Stimulated activated CD4-positive, alpha-beta T cell treated with anti-CD3 and anti-CD28 coated beads, Interleukin-4, amount 100 ng/mL, for 48 hours (primary cell): ENCODE measurements at places on chromosomes 11 and 22.

GRCh38 chr11:110530900-110531741 is 101.4 kb downstream of the FDX1 start:
- no peak for DNase-seq

DNA sequence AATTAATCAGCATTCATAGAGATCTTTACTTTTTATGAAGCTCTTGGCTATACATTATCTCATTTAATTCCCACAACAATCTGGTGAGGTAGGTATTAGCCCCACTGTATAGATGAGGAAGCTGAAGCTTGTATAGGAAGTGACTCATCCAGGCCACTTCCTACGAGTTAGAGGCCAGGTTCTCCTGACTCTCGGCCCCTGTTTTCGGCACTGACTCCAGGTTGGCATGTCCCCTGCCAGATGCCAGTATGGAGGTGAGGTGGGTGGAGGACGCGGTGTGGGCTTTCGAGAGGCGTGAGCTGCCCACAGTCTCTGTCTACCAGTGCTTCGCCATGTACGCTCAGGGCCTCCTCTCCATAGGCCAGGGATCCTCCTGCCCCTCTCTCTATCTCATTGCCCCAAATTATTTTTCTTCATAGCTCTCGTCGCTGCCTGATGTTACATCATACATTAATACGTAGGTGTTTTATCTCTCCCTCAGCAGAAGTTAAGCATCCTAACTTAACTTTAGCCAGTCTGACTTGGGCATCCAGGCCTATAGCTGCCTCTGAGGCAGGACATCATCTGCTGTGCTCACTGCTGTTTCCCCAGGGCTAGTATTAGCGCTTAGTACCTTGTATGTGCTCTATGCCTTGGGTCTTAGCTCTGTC is 9.0 kb downstream of the DGAT2 start:
- no peak for DNase-seq

DNA sequence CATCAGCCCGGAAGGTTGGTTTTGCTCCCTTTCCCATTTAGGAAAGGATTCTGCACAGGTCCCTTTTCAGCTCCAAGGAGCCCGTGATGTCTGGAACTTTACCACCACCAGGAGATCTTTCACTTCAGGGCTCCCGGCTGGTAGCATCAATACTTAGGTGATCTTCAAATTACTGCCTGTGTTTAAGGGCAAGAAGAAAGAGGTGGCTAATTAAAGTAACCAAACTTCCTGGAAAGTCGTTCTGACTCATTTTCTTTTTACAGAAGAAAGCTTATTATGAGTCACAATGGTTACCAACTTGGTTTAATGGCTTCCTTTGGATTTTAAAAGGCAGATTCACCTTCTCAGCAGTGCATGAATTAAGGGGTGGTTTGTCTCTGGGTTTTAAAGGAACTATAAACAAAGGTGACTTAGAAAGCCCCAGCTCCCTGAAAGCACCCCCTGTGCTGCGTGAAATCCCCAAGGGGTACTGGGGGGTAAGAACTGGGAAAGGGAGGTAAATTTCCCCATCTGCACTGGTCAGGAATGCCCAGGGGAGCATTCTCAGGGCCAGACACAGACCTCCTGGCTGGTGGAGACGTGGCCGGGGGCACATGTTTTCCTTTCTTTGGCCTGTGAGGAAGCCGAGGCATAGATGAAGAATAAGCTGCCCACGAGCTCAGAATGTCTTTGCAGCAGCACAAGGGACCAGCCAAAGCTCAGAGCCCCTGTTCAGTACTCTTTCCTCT is 8.8 kb downstream of the POU2F3 start:
- no peak for DNase-seq

GRCh38 chr22:37232140-37232998 is 11.7 kb downstream of the RAC2 start:
- DNase-seq = no peak

DNA sequence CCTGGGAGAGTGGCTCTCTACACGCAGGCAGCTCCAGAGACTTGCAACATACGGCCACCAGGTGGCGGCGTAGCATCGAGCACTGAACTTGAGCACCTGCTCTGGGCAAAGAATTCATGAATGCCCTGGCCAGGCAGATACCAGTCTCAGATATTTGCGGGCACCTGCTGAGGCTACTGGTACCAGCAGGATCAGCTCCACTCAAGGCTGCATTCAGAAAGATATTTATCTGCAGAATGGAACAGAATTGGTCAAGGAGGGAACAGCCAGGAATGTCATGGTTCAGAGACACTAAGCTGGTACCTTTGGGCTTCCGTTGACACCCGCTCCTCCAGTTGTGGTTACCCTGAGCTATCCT is 10.8 kb upstream of the CCDC86 start:
- peak; percentile 67 for DNase-seq

DNA sequence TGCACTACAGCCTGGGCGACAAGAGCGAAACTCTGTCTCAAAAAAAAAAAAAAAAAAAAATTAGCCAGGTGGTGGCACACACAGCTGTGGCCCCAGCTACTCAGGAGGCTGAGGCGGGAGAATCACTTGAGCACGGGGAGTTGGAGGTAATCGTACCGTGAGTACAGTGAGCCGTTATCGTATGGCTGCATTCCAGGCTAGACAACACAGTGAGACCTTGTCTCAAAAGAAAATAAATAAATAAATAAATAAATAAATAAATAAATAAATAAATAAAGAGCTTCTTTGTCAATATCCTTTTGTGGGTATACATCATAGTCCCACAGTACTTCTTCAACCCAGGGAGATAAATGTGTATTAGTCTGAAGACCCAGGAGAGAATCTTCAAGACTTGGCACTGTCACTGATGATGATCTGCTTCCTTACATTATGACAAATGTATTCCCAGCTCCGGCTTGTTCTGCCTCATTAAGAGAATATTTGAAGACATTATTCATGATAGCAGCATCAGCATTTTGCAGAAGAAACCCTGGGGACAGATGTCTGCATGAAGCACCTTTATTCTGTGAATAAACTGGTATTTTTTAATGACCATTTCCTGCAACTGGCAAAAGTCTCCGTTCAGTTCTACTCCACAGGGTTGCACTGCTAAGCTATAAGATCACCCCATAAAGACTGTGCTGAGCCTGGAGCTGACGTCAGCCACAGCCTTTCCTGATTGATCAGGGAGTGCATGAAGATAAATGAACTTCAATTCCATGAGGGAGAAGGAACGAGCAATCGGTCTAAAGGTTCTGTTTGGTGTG is 1.6 kb upstream of the ACY3 start:
- DNase-seq = no peak

DNA sequence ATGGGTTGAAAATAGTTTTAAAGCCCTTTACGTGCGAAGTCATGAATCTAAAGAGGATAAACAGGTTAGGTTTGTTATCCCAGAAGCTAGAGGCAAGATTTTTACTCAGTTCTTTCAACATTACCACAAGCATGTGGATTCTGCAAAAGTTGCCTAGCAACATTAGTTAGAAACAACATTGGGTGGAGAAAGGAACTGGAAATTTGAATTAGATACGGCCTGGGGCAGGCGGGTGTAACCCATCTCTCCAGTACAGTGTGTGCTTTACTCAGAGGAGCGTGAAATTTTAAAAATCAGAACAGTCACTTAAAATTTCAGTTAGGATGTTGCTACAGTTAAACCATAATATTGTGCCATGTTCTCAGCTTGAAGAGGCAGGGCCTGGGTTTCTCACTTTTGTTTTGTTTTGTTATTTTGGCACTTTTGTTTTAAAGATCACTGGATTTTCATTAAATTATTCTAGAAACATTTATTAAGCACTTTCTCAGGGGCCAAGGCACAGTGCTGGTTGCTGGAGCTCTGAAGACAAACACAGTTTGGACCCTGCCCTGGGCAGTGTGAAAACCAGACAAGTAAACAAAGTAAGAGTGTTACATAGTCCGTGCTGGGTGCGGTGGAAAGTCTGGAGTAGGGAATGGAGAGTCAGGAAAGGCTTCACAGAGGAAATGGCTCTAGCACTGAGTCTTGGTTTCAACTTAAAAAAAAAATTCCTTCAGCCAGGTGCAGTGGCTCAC is 4.4 kb upstream of the WEE1 start:
- DNase-seq = no peak

DNA sequence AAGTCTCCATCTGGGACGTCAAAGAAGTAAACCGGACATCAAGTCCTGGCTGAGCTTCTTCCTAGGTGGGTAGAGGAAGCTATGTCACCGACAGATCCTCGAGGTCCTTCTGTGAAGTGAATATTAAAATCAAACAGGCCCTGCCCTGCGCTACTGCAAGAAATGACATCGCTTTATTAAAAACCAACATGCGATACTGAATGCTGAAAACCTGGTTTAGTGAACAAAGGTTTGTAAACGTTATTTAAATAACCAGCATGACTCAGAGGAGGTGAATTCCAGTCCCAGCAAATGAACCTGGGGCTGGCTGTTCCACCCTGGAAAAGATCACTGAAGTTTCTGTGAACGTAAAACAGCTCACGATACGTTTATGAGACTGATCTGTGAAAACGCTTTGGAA is 645 bp downstream of the RTCB start:
- no peak for DNase-seq
